Memory B cell (primary cell): ENCODE measurements at places on chromosomes 12 and 14.

DNA sequence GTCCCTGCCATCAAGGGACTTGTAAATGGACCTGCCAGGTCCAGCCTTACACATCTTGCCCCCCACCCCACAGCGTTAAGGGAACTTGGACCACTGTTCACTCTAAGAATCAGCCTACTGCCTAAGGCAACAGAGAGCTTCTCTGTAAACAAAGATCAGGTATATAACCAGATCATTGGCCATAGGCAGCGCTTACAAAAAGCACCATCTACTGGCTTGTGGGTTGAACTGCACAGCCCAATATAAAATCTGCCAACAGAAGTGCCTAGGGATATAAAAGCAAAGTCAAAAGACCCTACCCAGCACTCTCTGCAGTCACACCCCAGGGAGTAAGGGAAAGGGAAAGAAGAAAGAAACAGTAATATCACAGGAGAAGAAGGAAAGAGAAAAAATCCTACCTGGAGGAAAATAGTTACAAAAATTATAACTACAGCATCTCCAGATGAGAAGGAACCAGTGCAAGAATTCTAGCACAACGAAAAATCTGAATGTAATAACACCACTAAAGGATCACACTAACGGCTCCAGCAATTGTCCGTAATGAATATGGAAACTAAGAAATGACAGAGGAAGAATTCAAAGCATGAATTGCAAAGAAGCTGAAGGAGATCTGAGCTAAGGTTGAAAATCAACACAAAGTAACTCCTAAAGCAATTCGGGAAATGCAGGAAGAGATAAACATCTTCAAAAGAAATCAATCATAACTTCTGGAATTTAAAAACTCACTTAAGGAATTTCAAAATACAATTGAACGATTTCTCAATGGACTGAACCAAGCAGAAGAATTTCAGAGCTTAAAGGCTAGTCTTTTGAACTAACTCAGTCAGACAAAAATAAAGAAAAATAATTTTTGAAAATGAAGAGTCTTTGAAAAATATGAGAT is 95.2 kb upstream of the PCED1B start:
- H3K27ac ChIP-seq: no peak overlapping the region
- H3K4me3 ChIP-seq: no peak overlapping the region
- H3K36me3 ChIP-seq: peaks cover 8% of the 10 kb centered on the region
- peaks cover 22% of the 10 kb centered on the region for H3K27me3 ChIP-seq
- H3K4me1 ChIP-seq: peaks cover 15% of the 10 kb centered on the region

- no peaks in the 10 kb centered on the region for H3K27me3 ChIP-seq
- H3K27ac ChIP-seq: no peak overlapping the region
- H3K36me3 ChIP-seq: no peaks in the 10 kb centered on the region
- no peak for DNase-seq
These were observed 54.8 kb upstream of the FLRT2 start for GRCh38 chr14:85475113-85475512.

DNA sequence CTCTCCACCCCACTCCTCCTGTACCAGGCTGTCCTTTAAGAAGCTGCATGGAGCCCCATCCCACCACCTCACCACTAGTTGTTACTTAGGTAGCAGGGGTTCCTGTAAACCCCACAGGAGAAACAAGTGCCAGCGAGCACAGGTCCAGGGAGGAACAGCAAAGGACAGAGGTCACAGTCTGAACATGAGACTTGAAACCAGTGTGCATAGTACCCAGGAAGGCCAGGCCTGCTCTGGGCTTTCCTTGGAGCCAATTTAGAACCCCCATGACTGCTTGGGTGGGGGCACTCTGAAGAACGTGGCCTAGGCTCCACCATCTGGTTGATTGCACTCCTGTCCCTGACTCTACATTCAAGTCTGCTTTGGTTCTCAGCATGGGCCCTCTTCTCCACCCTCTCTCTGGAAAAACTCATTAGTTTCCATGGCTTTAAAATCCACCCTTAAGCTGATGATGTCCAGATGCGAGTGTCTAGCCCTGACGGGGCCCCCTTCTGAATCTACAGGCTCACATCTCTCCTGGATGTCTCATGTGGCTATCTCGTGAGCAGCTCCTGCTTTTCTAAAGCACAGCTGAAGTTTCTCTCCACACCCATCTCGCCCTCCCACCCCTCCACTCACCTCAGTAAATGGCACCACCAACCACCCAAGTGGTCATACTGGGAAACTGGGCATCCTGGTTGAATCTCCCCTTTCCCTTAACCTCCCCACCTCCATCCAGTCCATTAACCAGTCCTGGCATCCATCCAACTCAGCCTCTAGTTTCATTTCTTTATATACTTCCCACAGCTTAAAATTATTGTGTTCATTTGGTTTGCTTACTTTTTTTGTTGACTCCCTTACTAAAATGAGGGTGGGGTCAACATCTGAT is 8.4 kb downstream of the KRT3 start:
- no peaks in the 10 kb centered on the region for H3K36me3 ChIP-seq
- H3K4me3 ChIP-seq: no peak overlapping the region
- peaks cover 3% of the 10 kb centered on the region for H3K4me1 ChIP-seq
- H3K27ac ChIP-seq: no peak overlapping the region

DNA sequence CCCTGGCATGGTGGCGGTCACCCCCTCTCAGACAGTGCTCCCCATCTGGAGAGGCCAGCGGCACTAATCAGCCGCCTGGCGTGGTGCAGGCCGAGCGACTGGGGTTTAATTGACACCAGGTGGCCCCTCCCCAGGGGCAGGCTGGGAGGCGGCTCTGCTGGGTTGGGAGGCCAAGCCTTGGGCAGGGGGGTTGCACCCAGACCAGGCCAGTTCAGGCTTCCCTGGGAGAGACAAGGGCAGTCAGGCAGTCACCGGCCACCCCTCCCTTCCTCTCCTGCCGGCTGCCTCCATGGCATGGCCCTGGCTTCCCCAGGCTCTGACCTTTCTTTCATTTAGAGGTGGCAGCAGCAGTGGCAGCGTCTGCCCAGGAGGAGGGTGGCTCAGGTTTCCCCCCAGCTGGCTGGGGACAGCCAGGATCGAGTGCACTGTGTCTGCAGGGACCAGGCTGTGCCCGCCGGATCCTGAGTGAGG is 78.1 kb upstream of the NOS1 start:
- no peak overlapping the region for H3K27ac ChIP-seq
- no peaks in the 10 kb centered on the region for H3K36me3 ChIP-seq
- no peaks in the 10 kb centered on the region for H3K27me3 ChIP-seq
- no peaks in the 10 kb centered on the region for H3K4me1 ChIP-seq
- no peak overlapping the region for H3K4me3 ChIP-seq
- no peak for DNase-seq

GRCh38 chr14:80560800-80561657 is 349.7 kb upstream of the DIO2 start:
- no peaks in the 10 kb centered on the region for H3K27me3 ChIP-seq
- H3K4me1 ChIP-seq: no peaks in the 10 kb centered on the region
- H3K4me3 ChIP-seq: no peak overlapping the region
- no peak for DNase-seq
- no peak overlapping the region for H3K27ac ChIP-seq

- H3K4me3 ChIP-seq: no peak overlapping the region
- peaks cover 37% of the 10 kb centered on the region for H3K27me3 ChIP-seq
- no peak overlapping the region for H3K27ac ChIP-seq
- peaks cover 10% of the 10 kb centered on the region for H3K4me1 ChIP-seq
- no peak for DNase-seq
These were observed 2.6 kb upstream of the PPP1R1A start for GRCh38 chr12:54590978-54591591.

- peaks cover 25% of the 10 kb centered on the region for H3K36me3 ChIP-seq
- H3K27ac ChIP-seq: no peak overlapping the region
- peaks cover 38% of the 10 kb centered on the region for H3K4me1 ChIP-seq
- H3K27me3 ChIP-seq: no peaks in the 10 kb centered on the region
These were observed 11.9 kb downstream of the SART3 start for GRCh38 chr12:108548954-108549521.

DNA sequence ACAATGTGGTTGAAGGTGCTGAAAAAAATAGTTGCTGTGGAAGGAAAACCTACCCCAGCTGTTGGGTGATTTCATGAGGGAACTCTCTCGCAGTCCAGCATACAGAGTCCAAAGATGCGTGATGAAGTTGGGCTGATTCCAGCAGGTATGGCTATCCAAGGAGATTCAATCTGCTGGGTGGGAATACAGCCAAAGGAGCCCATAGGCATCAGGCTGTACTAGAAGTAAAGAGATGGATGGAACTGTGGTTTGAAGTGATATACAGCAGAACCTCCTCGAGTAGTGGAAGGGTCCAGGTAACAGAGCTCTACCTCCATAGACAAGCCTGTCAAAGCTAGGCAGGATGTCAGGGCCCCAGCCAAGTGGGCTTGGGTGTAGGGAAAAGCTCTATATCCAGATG is 11.5 kb upstream of the TMTC2 start:
- no peak for DNase-seq
- no peak overlapping the region for H3K4me3 ChIP-seq
- peaks cover 7% of the 10 kb centered on the region for H3K27me3 ChIP-seq
- peaks cover 2% of the 10 kb centered on the region for H3K4me1 ChIP-seq
- H3K27ac ChIP-seq: no peak overlapping the region

- peaks cover 11% of the 10 kb centered on the region for H3K4me1 ChIP-seq
- H3K4me3 ChIP-seq: no peak overlapping the region
- H3K27ac ChIP-seq: no peak overlapping the region
These were observed 2.0 kb downstream of the FOXN4 start for GRCh38 chr12:109307051-109307450.

GRCh38 chr12:25502596-25502995 is 50.5 kb downstream of the LMNTD1 start:
- H3K27ac ChIP-seq: no peak overlapping the region
- H3K27me3 ChIP-seq: peaks cover 10% of the 10 kb centered on the region
- no peak for DNase-seq
- H3K4me1 ChIP-seq: no peaks in the 10 kb centered on the region

DNA sequence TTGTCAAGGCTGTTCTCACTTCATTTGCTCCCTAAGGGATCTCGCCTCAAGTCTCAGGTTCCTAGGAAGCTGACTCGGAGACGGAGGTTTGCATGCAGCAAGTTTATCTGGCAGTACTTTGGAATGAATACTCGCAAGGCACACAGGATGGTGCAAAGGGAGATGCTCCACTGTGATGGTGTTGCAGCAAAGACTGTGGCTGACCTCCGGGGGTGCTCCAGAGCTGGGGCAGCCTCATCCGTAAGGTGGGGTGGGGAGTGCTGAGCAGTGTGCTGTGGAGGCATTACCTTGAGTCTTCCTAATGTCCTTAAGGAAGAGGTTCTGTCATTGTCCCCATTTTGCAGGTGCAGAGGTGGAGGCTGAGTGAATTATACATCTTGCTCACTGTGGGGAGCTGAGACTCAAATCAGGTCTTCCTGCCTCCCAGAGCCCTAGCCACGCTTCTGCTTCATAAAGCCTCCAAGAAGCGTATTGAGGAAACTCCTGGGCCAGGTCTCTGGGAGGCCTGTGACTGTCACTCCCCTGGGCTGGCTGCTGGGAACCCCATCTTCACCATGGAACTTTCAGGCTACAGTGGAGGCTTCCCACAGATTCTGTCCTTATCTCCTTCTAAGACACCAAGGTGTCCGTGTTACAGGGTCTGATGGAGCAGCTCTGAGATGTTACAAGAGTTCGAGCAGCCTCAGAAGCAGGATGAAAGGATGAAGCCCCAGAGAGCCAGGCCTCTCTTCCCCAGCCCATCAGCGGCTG is 39.5 kb downstream of the GALNT16 start:
- no peaks in the 10 kb centered on the region for H3K36me3 ChIP-seq
- H3K27ac ChIP-seq: no peak overlapping the region
- H3K27me3 ChIP-seq: no peaks in the 10 kb centered on the region
- no peak for DNase-seq

DNA sequence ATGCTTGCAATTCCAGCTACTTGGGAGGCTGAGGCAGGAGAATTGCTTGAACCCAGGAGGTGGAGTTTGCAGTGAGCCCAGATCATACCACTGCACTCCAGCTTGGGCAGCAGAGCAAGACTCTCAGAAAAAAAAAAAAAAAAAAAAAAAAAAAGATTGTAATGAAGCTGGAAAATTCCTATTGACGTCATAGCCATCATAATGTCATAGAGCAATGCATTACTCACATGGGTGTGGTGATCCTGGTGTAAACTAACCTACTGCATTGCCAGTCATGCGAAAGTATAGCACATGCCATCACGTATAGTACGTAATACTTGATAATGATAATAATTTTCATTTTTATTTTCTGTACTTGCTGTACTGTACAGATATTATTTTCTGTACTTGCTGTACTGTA is 42.7 kb upstream of the NID2 start:
- no peaks in the 10 kb centered on the region for H3K36me3 ChIP-seq
- DNase-seq: no peak
- no peak overlapping the region for H3K27ac ChIP-seq
- peaks cover 4% of the 10 kb centered on the region for H3K4me1 ChIP-seq
- no peak overlapping the region for H3K4me3 ChIP-seq

- H3K27ac ChIP-seq: no peak overlapping the region
- no peak for DNase-seq
- H3K4me1 ChIP-seq: peaks cover 7% of the 10 kb centered on the region
- H3K36me3 ChIP-seq: no peaks in the 10 kb centered on the region
These were observed 4.9 kb upstream of the PIP4K2C start for GRCh38 chr12:57586128-57586527.

- H3K27me3 ChIP-seq: peaks cover 2% of the 10 kb centered on the region
- no peak overlapping the region for H3K27ac ChIP-seq
- H3K4me3 ChIP-seq: no peak overlapping the region
- no peak for DNase-seq
- no peaks in the 10 kb centered on the region for H3K36me3 ChIP-seq
- H3K4me1 ChIP-seq: no peaks in the 10 kb centered on the region
These were observed 225.2 kb downstream of the CCER1 start for GRCh38 chr12:90729736-90730135.

GRCh38 chr12:7114851-7115250 is 5.8 kb upstream of the C1RL start:
- H3K27me3 ChIP-seq: no peaks in the 10 kb centered on the region
- no peak overlapping the region for H3K4me3 ChIP-seq
- DNase-seq: no peak
- H3K4me1 ChIP-seq: peaks cover 11% of the 10 kb centered on the region
- peaks cover 18% of the 10 kb centered on the region for H3K36me3 ChIP-seq

- no peak for DNase-seq
- peaks cover 9% of the 10 kb centered on the region for H3K36me3 ChIP-seq
- peaks cover 12% of the 10 kb centered on the region for H3K4me1 ChIP-seq
- H3K4me3 ChIP-seq: no peak overlapping the region
These were observed 93.8 kb downstream of the SLC38A6 start for GRCh38 chr14:61074852-61075251.

- no peak overlapping the region for H3K4me3 ChIP-seq
- H3K27ac ChIP-seq: no peak overlapping the region
- DNase-seq: no peak
- peaks cover 4% of the 10 kb centered on the region for H3K36me3 ChIP-seq
- no peaks in the 10 kb centered on the region for H3K27me3 ChIP-seq
These were observed 7.9 kb upstream of the POU6F1 start for GRCh38 chr12:51225771-51226170.

GRCh38 chr12:6195665-6196535 is 4.3 kb upstream of the CD9 start:
- peak; percentile 80 for DNase-seq
- peaks cover 19% of the 10 kb centered on the region for H3K27me3 ChIP-seq
- no peak overlapping the region for H3K4me3 ChIP-seq
- H3K4me1 ChIP-seq: peaks cover 30% of the 10 kb centered on the region
- H3K27ac ChIP-seq: no peak overlapping the region

GRCh38 chr12:5047729-5048128 is 4.0 kb downstream of the KCNA5 start:
- H3K36me3 ChIP-seq: peaks cover 7% of the 10 kb centered on the region
- H3K27me3 ChIP-seq: peaks cover 13% of the 10 kb centered on the region
- H3K4me1 ChIP-seq: peaks cover 28% of the 10 kb centered on the region
- DNase-seq: no peak

GRCh38 chr14:73245480-73246325 is 8.4 kb downstream of the PAPLN start:
- no peaks in the 10 kb centered on the region for H3K36me3 ChIP-seq
- DNase-seq: peak; percentile 47
- H3K4me1 ChIP-seq: peaks cover 59% of the 10 kb centered on the region
- peak overlapping the region; percentile 85 for H3K4me3 ChIP-seq

- H3K27me3 ChIP-seq: no peaks in the 10 kb centered on the region
- H3K36me3 ChIP-seq: no peaks in the 10 kb centered on the region
- H3K27ac ChIP-seq: no peak overlapping the region
- no peak for DNase-seq
These were observed 265.5 kb upstream of the PRKD1 start for GRCh38 chr14:30193101-30193500.
